Mesothelial cell of epicardium (in vitro differentiated cells): ENCODE measurements at places on chromosomes 7 and 10.

- DNase-seq = no peak
Observed at GRCh38 chr7:27116962-27117886, 13.3 kb downstream of the HOXA4 start.

DNA sequence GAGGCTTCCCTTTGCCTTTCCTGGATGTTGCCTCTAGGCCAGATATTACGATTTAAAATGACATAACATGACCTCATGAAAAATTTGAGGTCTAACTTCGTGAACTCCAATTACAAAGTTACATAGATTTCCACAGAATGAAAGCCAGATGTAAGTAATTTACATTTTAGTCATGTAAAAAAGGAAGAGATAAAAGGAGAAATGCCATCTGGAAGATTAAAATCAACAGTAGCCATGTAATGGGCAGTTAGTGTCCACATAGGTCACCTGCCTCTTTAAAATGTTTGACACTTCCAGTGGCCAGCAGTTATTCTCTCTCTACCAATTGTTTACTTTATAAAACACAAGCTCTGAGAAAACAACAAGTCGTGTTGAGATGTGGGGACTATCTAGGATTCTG lies 4.1 kb upstream of the VSTM2A start:
- no peak for DNase-seq

DNA sequence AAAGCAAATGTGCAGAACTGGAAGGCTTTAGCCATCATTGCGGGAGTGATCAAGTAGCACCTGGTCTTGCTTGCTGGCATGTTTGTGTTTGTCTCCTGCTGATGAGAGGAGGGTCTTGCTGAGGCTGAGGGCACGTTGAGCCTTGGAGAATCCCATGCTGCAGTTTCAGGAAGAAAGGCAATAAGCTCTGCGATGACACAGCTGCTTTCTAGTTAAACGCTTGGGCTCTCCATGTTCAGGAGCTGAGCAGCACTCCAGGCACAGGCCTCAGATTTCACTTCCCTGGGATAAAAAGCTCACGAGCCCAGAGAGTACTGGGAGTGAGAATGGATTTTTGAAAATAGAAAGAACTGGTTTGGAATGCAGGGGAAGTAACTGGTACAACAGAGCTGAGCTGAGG lies 100.8 kb downstream of the LRRC18 start:
- DNase-seq = no peak

DNA sequence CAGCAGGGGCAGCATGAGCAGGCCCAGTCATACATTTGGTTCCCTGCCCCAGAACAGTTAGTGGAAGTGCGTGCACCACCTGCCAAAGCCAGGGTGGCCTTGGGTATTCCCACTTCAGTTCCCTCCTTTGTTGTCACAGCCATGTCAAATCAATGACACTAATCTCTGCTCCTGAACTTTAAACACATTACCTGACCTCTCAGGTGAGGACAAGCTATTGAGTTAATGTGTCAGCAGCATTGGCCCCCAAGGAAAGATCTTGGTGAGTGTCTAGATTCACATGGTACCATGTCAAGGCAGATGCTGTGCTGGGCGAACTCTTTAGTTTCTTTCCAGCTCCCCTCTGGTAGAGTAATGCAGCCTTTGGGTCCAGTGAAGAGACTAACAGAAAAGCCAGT lies 2.1 kb downstream of the CYP3A5 start:
- no peak for DNase-seq

DNA sequence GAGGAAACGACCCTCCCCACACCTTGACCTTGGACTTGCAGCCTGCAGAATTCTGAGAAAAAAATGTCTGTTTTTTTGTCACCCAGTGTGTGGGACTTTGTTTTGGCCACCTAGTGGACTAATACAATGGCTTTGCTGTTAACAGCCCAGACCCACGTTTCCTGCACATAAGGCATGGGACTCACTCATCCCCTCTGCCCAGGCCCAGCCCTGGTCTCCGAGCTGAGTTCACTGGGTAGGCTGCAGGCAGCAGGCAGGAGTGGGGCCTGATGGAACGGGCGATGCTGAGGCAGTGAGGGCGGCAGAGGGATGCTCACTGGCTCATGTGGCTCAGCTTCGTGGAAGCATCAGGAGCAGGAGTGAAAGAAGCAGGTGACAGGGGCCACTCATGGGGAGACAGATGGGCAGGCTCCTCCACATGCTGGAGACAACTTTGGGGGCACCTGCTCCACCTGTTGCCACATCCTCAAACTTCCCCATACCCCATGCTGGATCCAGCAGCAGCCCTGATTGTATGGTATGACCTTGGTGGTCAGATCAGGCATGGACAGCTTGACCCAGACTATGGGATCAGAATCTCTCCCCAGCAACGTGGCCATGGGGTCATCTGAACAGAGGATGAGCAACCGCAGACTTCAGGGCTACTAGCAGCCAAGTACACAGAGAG lies 65.8 kb upstream of the ANTXRL start:
- no peak for DNase-seq

DNA sequence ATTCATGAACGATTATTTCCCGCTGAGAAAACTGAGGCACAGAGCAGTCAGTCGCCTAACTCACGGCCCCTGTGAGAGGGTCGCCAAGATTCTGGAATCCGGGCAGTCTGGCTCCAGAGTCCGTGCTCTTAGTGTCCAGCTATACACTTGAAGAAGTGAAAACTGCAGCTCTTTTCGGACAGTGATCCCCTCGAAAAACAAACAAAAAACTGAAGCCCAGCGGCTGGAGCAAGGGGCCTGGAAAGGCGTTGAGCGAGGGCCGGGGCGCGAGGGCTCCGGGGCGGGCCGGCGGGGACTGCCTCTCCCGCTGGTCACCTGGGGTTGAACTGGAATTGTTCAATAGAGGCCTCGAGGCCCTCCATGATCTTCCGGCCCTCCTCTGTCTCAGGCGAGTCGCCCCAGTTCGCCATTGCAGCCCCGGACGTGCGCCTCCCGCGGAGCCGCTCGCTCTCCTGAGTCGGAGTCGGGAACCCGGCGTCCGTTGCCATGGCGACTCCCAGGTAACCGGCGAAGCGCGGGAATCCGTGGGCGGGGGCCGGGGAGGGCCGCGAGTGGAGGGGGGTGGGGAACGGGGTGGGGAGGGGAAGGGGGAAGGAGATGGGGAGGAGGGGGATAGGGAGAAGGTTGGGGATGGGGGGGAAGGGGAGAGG lies 881 bp downstream of the C10orf67 start:
- peak; percentile 66 for DNase-seq

- DNase-seq = no peak
Observed at GRCh38 chr7:141617280-141617679, 66.1 kb downstream of the AGK start.

- no peak for DNase-seq
Observed at GRCh38 chr7:102120666-102121195, 165.9 kb upstream of the SH2B2 start.

- DNase-seq = peak; percentile 78
Observed at GRCh38 chr10:118595598-118596425, at the start of gene PRLHR. PRLHR (minus strand) TSS chr10:118595648; CDS start chr10:118595244, 404 bp downstream.

GRCh38 chr7:38632411-38632810 lies 1.2 kb upstream of the AMPH start:
- no peak for DNase-seq

GRCh38 chr7:80151274-80151665 lies 16.6 kb downstream of the GNAI1 start:
- no peak for DNase-seq

- DNase-seq = no peak
Observed at GRCh38 chr10:71068861-71069271, 143.5 kb upstream of the UNC5B start.

- no peak for DNase-seq
Observed at GRCh38 chr7:128874140-128875031, 11.7 kb downstream of the ATP6V1F start.

- DNase-seq = no peak
Observed at GRCh38 chr10:36574207-36574606, 551.2 kb upstream of the ANKRD30A start.

- no peak for DNase-seq
Observed at GRCh38 chr10:61903928-61904344, 2.4 kb downstream of the ARID5B start.

- no peak for DNase-seq
Observed at GRCh38 chr7:78399033-78399769, 600.6 kb downstream of the PHTF2 start.

DNA sequence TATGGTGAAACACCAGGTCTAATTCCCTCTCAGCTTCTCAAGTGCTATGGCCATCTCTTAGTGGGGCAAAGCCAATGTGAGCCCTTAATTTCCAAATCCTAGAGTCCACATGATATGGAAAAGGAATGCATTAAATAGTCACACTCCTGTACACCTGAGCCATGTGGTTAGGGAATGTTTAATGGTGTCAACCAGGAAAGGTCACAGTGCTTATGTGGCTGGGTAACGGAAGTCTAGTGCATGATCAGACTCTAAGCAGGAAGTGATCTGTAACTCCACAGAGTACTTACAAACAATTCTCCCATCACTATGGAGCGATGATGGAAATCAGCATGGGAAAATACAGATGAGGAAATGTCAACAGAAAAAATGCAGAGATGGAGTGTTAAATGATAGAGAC lies 148.8 kb downstream of the MAGI2 start:
- no peak for DNase-seq

DNA sequence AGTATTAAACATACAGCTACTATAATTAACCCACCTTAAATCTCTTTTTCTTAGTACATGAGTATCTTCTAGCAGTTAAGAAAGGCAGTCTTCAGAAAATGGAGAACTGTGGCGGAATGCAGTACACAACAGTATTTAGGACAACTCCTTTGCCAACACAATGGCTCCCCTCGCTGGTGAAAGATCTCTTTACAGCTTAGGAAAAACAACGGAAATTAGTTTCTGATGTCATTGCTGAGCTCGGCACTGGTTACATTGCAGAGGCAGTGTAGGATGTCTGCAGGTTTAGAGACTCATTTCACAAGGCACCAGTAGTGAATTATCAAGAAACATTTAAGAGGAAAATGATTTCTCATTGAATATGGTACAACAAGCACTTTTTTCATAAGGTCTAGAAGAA lies 43.4 kb downstream of the GLRX3 start:
- DNase-seq = no peak

GRCh38 chr10:71824333-71824732 lies 26.7 kb downstream of the PSAP start:
- no peak for DNase-seq

DNA sequence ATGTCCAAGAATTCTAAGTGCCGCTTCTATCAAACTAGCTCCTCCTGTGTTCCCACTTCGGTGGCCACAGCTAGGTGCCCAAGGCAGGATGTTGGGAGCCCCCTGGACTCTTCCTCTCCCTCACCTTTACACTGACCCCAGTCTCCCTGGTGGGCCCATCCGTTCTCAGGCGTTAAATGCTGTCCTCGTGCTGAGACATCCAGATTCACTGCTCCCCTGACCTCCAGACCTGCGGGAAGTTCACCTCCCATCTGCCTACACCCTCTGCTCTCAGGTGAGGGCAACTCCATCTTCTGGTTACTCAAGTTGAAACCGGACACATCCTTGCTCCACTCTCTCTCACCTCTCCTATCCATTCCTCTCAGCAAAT lies 114.3 kb downstream of the ARHGAP22 start:
- DNase-seq = no peak

DNA sequence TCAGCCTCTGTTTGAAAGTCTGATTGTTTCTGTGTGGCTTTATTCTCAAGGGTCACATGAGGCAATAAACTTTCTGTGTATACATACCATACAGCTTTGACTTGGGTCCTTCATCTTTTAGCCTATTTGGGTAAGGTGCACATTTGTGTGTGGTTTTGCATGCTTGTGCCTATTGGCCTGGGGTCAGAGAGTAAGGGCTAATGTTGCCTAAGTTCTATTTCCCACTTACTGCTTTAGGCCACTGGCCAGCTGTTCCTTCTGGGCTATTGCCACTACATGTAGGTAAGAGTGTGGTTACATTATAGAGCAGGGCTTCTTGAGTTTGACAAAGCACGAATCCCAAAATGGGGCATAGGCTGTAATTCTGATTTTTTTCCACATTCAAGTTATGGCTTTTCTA lies 21.8 kb downstream of the BBIP1 start:
- DNase-seq = no peak

- DNase-seq = no peak
Observed at GRCh38 chr7:77866370-77866769, 67.8 kb downstream of the PHTF2 start.

DNA sequence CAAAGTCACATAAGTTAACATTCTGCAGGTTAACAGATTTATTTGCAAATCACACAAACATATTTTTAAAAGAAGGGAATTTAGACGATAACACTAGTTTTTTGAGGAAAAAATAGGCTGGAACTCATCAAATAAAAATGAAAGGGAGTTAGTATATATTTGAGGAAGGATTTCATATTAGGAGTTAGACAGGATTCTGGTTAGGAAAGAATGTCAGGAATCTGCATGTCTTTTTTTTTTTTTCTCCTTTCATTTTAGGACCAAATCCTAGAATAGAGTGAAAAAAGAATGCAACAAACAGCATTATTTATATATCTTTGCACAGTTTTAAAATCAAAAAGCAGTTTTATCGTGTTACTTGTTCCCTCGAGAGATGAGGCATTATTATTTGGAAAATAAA lies 8.9 kb upstream of the TRDMT1 start:
- DNase-seq = no peak

GRCh38 chr10:64690194-64690593 lies 1169.0 kb downstream of the REEP3 start:
- DNase-seq = no peak

GRCh38 chr7:47215049-47215448 lies 366.9 kb downstream of the TNS3 start:
- DNase-seq = no peak

DNA sequence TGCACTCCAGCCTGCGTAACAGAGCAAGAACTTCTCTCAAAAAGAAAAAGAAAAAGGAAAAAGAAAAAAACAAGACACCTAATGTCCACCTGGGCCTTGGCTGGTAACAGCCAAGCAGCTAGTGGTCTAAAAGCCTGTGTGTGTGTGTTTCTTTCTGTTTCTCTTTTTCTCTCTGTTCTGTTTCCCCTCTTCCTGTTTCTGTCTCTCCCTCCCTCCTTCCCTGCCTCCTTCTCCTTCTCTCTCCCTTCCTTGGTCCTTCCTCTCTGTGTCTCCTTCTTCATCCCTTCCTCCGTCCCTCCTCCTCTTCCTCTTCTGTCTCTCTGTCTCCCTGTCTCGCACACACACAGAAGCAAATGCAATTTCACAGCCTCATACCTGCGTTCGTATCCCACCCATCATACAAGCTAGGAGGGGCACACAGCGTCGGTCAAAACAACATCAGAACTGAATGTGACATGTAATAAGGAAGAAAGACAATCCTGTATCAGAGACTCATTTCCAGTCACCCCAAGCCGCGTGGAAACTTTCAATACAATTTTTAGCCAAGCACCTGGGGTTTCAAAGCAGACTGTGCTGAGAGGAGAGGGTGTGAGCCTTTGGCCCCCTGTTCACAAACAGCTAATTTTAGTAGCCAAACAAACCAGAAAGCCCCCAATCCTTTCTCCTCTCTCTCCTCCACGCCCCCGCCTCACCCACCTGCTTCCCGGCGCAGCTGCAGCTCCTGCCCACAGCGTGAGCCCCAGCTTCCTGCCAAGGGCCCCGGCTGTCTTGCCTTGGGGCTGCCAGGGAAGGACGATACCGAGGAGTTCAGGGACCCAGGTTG lies 50.2 kb upstream of the GNA12 start:
- DNase-seq = no peak

GRCh38 chr10:37490266-37490665 lies 364.9 kb downstream of the ANKRD30A start:
- DNase-seq = no peak

- no peak for DNase-seq
Observed at GRCh38 chr7:82335927-82336326, 107.7 kb downstream of the CACNA2D1 start.
